GM12864 (cell line): ENCODE measurements at places on chromosomes 16 and 17.

DNA sequence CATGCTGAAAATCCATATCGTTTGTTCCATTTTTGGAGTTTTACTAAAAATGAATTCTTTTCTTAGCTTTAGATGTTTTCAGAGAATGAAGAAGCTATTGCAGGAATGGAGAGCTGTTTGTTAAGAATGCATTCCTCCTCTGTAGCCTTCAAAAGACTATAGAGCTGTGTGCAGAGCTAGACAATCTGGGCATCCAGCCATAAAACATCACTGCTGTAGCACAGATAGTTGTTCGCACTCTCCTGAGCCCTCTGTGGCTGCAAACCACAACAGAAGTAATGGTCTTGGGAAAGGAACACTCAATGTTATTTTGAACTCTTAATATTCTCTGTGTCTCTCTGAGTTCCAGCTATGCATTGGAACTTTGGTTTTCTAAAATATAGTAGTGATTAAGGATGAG lies 4.9 kb downstream of the TNRC6C start:
- DNase-seq, result no peak

DNA sequence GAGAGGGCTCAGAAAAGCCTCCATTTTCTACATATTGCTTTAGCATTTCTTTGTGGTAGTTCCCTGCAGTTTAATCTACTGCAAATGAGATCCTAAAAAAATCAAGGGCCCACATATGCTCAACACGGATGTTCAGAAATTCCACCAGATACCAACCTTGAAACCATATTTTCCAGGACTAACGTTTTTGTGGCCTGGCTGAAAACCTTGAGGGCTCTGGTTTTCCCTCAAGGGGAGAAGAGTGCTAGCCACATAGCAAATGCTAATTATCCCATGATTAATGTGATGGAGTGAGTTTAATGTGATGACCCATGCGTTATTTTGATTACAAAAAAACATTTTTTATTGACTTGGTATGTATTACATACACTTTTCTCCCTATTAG lies 68.9 kb downstream of the SNX11 start:
- no peak for DNase-seq

GRCh38 chr16:5012887-5013286 lies 20.8 kb downstream of the NAGPA start:
- no peak for DNase-seq

- no peak for DNase-seq
Measured at GRCh38 chr17:40190197-40191021, 13.1 kb downstream of the RAPGEFL1 start.

- DNase-seq, result no peak
Measured at GRCh38 chr17:50935221-50935995, 69.3 kb upstream of the TOB1 start.

DNA sequence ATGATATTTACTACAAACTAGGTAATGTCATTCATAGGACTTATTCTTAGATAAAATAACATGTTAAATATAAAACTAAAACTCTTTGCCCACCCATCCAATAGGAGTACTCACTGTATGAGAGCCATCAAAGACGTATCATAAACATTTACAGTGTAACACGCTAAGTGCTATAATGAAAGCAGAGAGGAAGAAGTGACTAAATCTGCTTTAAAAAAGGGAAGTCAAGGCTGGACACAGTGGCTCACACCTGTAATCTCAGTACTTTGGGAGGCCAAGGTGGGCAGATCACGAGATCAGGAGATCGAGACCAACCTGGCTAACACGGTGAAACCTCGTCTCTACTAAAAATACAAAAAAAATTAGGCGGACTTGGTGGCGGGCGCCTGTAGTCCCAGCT lies 32.4 kb downstream of the SPAG9 start:
- no peak for DNase-seq

DNA sequence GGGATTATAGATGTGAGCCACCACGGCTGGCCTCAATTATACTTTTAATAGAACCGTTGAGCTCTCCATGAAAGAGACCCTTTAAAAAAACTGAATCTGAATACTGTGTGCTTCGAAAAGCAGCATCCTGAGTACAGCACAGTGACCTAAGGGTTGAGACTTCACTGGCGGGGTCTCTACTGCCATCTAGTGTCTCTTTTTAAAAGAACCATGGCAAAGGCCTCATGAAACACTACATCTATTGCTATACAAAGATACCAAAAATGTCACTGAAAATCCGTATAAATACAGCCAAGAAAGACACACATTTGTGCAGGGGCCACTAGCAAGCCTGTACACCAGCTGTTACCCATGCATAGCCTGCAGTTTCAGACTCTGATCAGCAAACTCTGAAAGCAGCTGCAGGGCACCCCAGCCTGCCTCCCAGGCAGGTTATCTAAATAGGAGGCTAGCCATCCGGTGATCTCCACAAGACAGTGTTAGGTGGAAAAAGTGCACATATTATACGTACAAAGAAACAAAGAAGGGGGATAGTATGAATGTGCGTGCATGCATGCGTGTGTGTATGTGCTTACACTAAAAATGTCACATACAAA lies 35.3 kb downstream of the NPLOC4 start:
- peak; percentile 24 for DNase-seq
